Fibroblast of skin of left biceps (primary cell): ENCODE measurements at places on chromosomes 3 and 15.

DNA sequence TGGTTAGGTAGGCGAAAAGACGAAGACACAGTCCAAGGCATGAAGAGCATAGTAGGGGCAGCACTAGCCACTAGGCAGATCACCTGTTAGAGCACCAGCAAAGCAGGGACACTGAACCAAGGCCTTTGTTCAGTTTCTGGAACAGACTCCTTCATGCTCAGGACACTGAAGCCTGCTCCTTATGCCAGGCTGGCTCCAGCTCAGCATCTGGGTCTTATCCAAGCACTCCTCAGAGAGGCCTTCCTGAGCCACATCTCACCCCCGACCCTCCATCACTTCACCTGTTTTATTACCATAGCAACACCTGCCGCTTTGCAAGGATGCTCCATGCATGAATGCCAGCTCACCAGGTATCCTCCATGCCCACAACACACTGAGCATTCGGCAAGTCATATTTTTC, 206.3 kb upstream of the CHRNA7 start:
- no peak for DNase-seq

- no peak for DNase-seq
These were observed 1.2 kb downstream of the RPL29 start for GRCh38 chr3:51994530-51994929.

DNA sequence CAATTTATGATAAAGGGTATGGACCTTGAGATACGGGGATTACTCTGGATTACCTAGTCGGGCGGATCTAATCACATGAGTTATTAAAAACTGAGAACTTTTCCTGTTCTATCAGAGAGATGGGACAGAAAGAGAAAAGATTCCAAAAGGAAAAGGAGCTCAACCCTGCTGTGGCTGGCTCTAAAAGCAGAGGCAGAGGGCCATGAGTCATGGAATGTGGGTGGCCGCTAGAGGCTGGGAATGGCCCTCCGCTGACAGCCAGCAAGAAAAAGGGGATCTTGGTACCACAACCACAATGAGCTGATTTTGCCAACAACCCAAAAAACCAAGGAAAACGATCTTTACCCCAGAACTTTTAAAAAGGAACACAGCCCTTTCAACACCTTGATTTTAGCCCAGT, 210.0 kb downstream of the MAGI1 start:
- no peak for DNase-seq

DNA sequence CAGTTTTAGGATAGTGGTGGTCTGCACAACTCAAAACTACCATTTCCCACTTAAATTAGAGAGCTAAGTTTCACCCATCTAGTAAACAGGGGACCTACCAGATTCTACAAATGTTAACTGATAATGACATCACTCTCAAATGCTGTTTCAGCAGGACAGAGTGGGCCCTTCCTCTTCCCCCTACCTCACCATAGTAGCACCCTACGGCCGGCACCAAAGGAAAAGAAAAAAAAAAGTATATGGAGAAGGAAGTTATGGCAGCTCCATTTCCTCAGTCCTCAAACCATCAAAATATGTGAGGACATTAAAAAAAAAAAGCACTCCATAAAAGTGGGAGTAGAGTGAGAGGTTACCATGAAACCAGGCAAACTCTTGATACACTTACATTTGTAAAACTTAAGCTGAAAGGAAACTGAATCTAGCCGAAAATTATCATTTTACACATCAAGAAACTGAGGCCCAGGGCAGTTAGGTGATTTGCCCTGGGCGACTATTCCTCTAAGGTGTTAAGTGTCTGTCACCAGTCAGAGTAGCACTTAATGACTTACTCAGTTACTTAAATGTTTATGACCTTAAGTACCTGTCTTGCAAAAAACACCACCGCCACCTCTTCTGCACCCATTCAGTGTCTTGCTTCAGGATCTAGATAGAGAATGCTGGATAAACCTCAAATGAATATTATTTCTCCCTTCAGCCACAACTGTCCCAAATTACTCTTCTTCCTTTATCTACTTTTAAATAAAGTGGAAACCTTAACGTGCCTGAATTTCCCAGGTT, 2.7 kb downstream of the MSL2 start:
- DNase-seq, result no peak

DNA sequence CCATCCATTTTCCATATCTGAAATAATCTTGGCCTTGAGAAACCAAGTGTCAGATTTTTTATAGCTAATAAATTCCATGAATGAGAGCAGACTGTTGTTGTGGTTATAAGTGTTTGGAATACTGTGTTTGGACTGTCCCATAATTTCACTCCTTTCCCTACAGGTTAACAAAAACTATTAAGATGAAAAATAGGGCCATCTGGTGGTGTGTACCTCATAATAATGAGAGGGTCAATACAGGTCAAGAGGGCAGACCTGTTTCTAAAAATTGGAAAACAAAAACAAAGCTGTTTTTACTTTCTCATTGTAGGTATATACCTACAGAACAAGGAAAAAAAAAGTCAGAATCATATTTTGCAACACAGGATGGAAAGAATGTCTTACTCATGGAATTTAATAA, 553.8 kb upstream of the SGO1 start:
- no peak for DNase-seq
